ENCODE measurements at places on chromosomes 5 and 9.

GRCh38 chr5:90113108-90113507, 296.4 kb downstream of the CETN3 start:
- no peak for DNase-seq

GRCh38 chr5:68273717-68274409, 58.3 kb downstream of the PIK3R1 start:
- no peak for DNase-seq

DNA sequence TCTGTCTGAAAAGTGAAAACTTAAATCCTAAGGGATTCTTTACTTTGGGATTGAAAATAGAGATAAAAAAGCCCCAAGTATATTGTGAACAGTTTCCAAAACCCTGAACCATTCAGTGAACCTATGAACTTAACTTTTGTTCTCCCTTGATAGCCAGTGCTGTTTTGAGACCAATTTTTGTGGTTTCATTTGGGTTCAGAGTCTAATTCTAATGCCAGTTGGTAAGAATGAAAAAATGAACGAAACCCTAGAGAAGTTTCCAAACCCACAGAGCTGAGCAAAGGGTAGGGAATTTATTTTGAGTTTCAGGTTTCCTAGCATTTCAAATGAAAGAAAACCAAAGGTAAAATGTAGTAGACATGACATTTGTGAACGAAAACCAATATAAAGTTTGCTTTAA, 1366.8 kb downstream of the EFNA5 start:
- no peak for DNase-seq

DNA sequence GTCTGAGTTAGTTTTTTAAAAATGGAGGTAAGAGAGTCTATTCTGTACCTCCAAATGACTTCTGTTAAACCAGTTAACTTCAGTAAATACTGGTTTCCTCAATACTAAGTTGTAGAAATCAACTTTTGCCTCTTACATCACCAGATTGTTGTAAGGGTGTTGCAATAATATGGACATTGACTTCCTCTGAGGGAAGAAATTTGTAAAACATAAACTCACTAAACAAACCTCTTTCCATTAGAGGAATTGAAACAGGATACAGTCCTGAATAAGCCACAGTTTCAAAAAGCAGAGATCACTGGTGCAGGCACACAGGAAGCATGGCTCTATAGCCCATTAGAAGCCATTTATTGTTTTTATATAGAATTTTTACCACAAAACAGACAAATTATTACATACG, 32.7 kb upstream of the SLCO6A1 start:
- DNase-seq: no peak

GRCh38 chr5:150633429-150633828, 7.0 kb upstream of the SYNPO start:
- DNase-seq: no peak

Data from stimulated activated CD4-positive, alpha-beta T cell treated with anti-CD3 and anti-CD28 coated beads, Interleukin-1b, Interleukin-23, amount 100 ng/mL, for 24 hours (primary cell).